ENCODE measurements at places on chromosomes 7 and 10.
A peak's percentile ranks its signal among the peaks of the same experiment; 100 is the strongest.

DNA sequence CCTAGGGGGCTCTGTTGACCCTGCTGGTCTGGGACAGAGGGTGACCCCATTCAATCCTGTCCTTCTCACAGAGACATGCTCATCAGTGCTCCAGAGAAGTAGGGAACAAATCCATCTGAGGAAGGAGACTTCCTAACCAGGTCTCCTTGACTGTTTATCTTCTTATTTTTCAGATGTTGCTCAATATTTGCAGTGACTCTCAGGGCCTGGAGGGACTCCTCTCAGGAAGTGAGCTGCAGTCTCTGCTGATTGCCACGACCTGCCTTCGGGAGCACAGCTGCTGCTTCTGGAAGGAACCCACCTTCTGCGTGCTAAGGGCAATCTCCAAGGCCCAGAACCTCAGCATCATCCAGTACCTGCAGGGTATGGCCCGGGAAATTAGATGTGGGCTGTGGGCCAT is 41.0 kb downstream of the WDFY4 start:
- DNase-seq = no peak

GRCh38 chr10:11931038-11931437 is 107.9 kb downstream of the PROSER2 start:
- no peak for DNase-seq

GRCh38 chr7:69757981-69758430 is 159.7 kb downstream of the AUTS2 start:
- DNase-seq = peak; percentile 41

DNA sequence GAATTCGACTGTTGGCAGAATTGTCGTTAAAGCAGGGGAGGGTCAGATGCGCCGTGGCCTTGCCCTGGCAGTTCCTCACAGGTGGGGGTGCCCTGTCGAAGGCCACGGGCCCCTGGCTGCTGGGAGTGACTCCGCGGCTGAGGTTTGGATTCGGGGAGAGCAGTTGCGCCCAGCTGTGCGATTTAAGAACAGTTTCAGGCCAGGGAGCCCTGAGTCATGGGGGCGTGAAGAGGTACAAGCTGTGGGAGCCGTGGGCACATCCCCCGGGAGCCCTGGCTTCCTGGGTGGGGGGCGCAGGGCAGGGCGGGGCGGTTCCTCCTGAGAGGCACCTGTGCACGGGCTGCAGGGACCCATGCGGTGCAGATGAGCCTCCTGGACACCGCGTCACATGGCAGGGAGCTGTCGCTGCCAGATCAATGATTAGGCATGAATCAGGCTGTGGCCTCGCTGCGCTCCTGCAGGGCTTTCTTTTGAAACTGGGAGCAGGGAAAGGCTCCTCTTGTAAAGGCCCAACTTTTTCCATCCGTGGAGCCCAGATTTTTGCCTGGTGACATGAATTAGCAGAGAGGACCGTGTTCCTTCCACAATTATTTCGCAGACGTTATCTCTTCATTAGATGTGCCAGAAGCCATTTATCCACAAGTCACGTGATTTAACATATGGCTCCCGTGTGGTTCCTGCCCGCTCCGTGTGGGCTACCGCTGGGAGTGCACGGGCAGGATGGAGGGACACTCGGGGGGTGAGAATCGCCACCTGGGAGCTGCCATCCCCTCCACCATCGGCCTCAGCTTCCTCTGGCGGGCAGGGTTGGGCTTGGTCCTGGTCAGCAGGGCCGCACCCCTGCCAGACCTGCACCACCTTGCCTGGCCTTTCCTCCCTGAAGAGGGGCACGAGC is 918 bp downstream of the PWWP2B start:
- peak; percentile 50 for DNase-seq

GRCh38 chr10:89079961-89080360 is 89.4 kb downstream of the FAS start:
- DNase-seq = peak; percentile 41

- no peak for DNase-seq
These were observed 266.0 kb downstream of the AUTS2 start for GRCh38 chr7:69864274-69864673.

DNA sequence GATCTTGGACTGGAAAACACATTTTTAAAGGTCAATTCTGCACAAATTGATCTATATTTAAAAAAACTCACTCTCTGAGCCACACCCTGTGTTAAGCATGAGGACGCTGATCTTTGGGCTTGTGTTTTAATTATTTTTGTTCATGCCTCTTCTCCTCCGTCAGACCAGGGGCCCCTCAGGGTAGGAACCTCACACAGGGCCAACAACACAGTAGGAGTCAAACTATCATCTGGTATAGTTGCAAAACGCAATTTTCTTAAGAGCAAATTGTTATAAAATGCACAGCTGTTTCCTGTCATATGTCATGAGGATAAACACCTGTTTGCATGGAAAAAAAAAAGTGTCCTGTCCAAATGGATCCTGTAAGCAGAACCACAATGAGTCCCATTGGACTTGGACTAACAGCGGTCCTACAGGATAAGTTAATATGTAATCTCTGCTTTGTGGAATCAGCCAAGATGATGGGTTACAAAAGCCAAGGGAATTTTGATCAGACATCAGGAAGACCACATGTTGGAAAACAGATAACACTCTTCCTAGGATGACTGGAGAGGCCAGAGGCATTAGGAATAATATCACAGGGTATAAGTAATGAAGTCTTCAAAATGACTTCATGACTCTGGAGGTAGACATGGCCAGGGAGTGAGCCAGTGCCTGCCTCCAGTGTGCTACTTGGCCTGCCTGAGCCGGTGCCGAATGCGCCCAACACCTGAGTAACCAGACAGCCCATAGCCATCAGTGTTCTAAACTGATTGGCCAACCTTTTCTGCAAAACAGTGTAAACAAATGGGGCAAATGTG is 184.9 kb upstream of the ADCY1 start:
- DNase-seq = no peak

GRCh38 chr7:681551-682307 is 44.8 kb upstream of the DNAAF5 start:
- no peak for DNase-seq

- DNase-seq = peak; percentile 55
These were observed 8.8 kb downstream of the OGDH start for GRCh38 chr7:44615149-44615611.

DNA sequence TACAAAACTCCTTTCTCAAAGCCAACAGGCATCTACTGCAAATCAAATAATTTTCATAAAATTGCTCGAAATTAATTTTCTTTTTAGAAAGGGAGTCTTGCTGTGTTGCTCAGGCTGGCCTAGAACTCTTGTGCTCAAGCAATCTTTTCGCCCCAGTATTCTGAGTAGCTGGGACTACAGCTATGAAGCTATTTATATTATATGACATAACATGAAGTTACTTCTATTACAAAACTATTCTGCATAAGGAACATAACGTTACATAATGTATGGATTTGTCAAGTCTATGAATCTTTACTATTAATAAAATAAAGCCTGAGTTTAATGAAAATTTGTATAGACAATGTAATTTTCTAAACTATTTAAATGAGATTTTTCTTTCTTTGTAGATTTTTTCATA is 415.0 kb downstream of the PARD3 start:
- DNase-seq = no peak

- no peak for DNase-seq
These were observed 63.1 kb upstream of the CNTNAP2 start for GRCh38 chr7:146053492-146053891.

GRCh38 chr7:158257516-158258410 is 329.9 kb downstream of the PTPRN2 start:
- DNase-seq = no peak

- DNase-seq = no peak
These were observed 825.7 kb downstream of the TNS3 start for GRCh38 chr7:46756256-46756655.

DNA sequence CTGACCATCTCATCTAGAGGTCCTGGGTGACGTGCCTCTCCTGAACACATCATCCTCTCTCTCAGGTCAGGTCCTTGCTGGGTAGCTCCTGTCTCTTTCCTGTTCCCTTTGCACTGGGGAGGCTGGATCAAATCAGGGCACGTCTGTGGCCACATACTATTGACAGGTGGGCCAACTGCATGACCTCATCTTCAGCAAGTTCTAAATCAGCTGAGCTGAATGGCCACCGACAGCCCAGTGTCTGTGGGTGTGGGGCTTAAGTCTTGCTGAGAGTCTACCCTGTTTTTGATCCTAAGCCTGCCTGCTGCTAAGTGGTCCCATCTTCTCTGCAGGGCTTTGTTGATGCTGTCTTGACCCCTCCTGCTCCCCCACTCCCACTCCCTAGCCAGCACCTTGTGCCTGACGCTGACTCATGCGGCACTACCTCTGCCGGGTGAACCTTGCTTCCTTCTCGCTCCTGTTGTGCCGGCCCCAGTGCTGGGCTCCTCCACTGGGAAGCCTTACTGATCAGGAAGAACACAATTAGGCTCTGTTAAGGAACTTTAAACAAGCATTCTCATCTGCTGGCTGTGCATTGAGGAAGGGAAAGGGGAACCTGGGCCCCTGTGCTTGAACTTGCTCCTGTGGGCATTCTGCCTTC is 440.4 kb downstream of the PLXNA4 start:
- no peak for DNase-seq

DNA sequence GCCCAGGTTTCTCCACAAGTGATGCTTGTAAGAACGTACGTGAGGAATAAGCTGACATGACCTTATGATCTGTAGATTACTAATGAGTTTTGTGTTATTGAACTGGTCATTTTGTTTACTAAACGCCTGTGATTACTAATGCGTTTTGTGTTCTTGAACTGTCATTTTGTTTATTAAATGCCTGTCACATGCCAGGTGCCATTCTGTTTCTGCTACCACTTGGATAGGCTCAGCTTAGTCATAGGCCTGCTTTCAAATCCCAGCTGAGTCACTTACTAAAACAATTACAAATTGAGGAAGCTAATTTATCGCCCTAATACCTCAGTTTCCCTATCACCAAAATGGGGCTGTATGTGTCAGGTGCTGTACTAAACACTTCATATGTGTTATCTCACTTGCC is 4.7 kb upstream of the HGF start:
- DNase-seq = no peak

DNA sequence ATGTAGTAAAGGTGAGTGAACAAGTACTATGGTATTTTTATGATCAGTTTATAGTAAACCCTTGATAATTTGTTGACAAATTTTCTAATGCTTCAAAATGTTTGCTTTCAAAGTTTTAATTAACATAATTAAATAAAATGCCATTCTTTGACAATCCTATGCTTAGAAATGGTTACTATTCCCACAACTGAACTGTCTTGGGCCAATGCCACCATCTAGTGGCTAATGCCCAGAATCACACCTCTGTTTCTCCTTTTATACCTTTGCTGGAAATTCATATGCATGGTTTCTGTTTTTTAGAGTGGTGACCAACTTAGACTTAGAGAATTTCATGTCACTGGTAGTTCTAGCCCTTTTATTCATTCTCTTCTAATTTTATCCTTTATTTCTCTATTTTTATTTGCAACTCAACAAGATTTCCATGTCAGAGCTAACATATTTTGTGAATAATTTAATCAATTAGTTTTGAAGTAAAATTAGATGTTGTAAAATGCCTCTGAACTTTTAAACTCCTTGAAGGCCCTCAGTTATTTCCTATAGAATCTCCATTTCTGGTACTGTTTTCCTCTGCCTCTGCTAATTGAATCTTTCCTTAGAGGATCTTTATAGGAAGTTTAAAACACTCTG is 31.1 kb downstream of the PCGF5 start:
- peak; percentile 62 for DNase-seq

GRCh38 chr10:35219292-35219691 is 92.6 kb downstream of the CREM start:
- no peak for DNase-seq

DNA sequence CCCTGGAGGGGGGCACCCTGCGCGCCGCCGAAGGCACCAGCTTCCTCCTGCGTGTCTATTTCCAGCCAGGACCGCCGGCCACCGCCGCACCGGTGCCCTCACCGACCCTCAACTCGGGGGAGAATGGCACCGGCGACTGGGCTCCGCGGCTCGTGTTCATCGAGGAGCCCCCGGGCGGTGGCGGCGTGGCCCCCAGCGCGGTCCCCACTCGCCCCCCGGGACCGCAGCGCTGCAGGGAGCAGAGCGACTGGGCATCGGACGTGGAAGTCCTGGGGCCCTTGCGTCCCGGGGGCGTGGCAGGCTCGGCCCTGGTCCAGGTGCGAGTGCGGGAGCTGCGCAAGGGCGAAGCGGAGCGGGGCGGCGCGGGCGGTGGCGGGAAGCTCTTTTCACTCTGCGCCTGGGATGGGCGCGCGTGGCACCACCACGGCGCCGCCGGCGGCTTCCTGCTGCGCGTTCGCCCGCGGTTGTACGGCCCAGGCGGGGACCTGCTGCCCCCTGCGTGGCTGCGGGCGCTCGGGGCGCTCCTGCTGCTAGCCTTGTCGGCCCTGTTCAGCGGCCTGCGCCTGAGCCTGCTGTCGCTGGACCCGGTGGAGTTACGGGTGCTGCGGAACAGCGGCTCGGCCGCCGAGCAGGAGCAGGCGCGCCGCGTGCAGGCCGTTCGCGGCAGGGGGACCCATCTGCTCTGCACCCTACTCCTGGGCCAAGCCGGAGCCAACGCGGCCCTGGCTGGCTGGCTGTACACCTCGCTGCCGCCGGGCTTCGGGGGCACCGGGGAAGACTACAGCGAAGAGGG is 594 bp downstream of the CNNM1 start:
- DNase-seq = peak; percentile 20

- DNase-seq = peak; percentile 12
These were observed 22.1 kb downstream of the POLL start for GRCh38 chr10:101565936-101566332.

Data from fibroblast of skin of back (primary cell).